ENCODE measurements at places on chromosomes 1 and 21.

- DNase-seq = no peak
These were observed 20.0 kb upstream of the KLHDC8A start for GRCh38 chr1:205376739-205377138.

- DNase-seq = no peak
These were observed 77.0 kb upstream of the FAM20B start for GRCh38 chr1:178948676-178949075.

- DNase-seq = no peak
These were observed 115.9 kb upstream of the CXADR start for GRCh38 chr21:17396948-17397347.

DNA sequence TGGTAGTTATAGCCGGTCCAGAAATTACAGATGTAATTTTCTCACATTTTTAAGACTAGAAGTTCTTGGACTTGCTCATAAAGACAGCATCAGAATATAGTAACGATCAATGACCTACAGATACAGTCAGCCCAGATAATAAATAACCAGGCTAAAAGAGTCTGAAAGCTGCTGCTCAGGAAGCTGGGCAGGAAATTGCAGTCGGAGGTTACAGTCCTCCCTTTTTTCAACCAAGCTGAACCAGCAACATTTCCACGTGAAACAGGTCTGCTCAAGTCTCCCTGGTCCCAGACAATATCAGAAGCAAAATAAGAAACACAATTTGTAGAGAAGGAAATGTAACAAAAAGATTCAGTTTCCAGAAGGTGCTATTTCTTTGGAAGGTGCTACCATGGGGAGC, 457.4 kb downstream of the SIPA1L2 start:
- no peak for DNase-seq

DNA sequence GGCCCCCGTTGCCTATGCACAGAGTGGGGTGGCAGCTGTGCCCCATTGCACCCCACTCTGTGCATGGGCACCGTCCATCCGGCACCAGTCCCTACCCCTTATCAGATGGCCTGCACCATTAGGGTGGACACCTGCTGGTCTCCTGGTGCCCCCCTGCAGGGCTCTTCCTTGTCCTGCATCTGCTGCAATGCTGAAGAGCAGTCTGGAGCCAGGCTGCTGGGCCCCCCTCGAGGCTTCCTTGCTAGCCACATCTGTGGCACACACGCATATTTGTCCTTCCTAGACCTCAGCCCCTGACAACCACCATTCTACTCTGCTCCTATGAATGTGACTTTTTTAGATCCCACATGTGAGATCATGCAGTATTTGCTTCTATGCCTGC, 56.4 kb downstream of the COL18A1 start:
- DNase-seq = no peak

GRCh38 chr1:3925762-3926161, 25.7 kb upstream of the C1orf174 start:
- DNase-seq = no peak

- peak; percentile 85 for DNase-seq
These were observed 3.0 kb upstream of the TUFT1 start for GRCh38 chr1:151537112-151537511.

- peak; percentile 48 for DNase-seq
These were observed 23.0 kb downstream of the RGS2 start for GRCh38 chr1:192831706-192832355.

GRCh38 chr1:244957122-244957521, 92.8 kb upstream of the HNRNPU start:
- no peak for DNase-seq

GRCh38 chr1:165954940-165955339, 127.5 kb downstream of the UCK2 start:
- no peak for DNase-seq

DNA sequence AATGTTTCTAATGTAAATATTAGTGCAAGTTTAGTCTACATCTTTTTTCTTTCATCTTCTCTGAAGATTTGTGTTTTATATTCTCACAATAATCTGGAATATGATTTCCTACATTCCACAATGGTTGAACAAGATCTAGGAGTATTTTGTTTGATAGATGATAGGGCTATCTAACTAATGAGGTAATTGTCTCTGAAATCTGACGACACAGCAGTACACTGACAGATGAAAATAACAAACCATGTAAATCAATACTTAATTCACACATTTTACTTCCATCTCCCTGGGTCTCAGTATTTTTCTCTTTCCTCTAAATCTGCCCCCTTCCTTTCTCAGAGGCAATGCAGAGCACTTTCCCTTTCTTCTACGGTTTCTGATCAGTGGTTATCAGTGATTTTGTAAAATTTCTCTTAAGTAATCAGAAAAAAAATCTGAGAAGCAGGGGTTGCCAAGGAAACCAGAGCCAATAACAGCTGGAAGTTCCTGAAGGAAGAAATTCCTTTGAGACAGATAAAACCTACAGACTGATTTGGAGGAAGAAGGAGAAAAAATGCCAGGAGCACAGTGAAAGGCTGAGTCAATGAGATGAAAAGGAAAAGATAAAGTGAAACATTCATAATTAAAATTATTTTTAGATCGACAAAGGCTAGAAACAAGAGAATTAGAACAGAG, 7.3 kb upstream of the ANKRD13C start:
- DNase-seq = no peak

DNA sequence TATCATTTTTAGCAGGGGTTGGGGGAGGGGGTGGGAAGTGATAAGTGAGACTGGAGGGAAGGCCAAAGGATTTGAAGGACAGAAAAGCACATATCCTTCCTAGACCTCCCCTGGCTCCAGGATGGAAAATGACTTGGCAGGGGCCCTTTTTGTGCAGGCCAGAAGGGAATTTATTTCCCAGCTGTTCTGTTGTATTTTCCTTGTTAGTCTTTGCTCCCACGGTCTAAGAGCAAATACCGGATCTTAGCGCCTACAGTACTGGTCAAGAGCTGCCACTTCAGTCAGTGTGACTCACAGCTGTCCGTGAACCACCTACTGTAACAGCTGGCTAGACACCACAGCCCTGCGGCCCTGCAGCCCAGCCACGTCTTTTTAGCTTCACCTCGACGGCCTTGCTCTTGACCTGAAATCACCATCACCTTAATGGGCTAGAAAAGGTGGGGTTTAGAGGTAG, 51.0 kb upstream of the ERRFI1 start:
- peak; percentile 76 for DNase-seq

GRCh38 chr1:15368888-15369287, 40.8 kb upstream of the EFHD2 start:
- no peak for DNase-seq

DNA sequence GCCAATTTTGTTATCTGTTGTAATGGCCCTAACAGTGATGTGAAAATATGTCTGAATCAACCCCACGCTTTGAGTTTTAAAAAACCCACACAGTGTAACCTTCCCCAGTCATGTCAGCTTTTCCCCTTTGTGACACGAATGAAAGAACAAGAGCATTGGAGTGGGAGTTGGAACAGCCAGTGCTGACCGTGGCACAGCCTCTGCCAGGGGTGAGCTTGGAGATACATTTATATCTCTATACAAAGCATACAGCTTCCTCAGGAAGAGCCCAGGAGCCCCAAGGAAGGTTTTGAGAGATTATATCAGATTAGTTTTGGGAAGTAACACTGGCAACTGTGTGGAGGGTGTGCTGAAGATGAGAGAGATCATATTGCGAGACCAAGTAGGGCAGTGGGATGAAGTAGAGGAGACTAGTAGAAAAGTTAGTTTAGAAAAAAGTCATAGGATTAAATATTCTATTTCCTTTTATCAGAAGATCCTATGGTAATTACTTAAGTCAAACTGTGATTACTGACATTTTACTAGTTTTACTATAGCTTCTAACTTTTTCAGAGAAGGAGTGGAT, 15.9 kb downstream of the LRRC8B start:
- no peak for DNase-seq

GRCh38 chr1:100354971-100355394, 2.7 kb downstream of the CDC14A start:
- peak; percentile 52 for DNase-seq
